Activated CD4-positive, alpha-beta memory T cell treated with anti-CD3 and anti-CD28 coated beads for 36 hours (primary cell): ENCODE measurements at places on chromosomes 1 and 21. TPM values are rescaled to one million over a fixed set of nuclear protein-coding genes. Genes with fewer than 3 reads are reported as not detected.

DNA sequence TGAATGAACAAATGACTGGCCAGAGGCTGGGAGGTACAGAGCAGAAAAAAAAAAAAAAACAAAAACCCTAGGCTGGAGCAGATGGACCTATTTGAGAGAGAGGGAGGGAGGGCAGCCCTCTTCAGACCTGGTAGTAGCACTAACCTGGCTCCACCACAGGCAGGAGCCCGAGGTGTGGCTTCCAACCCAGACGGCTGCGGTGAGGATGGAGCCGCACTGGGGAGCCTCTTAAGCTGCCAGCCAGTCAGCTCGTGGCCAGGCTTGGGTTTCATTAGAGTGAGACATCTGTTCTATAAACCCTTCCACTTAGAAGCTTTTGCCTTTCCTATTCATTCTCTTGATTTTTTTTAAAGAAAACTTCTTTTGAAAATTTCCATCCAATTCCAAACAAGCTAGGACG lies 16.8 kb downstream of the LGR6 start:
- H3K27me3 ChIP-seq = peaks cover 35% of the 10 kb centered on the region
- no peak overlapping the region for H3K27ac ChIP-seq
- DNase-seq = no peak
- H3K4me3 ChIP-seq = no peak overlapping the region
- no peaks in the 10 kb centered on the region for H3K36me3 ChIP-seq
- peaks cover 7% of the 10 kb centered on the region for H3K4me1 ChIP-seq

- H3K27me3 ChIP-seq = no peaks in the 10 kb centered on the region
- no peak overlapping the region for H3K4me3 ChIP-seq
- no peak for DNase-seq
- H3K4me1 ChIP-seq = peaks cover 10% of the 10 kb centered on the region
- peaks cover 7% of the 10 kb centered on the region for H3K36me3 ChIP-seq
Observed at GRCh38 chr1:62433861-62434617, 2.8 kb upstream of the USP1 start.

Gene FABP3
- not detected for total RNA-seq

DNA sequence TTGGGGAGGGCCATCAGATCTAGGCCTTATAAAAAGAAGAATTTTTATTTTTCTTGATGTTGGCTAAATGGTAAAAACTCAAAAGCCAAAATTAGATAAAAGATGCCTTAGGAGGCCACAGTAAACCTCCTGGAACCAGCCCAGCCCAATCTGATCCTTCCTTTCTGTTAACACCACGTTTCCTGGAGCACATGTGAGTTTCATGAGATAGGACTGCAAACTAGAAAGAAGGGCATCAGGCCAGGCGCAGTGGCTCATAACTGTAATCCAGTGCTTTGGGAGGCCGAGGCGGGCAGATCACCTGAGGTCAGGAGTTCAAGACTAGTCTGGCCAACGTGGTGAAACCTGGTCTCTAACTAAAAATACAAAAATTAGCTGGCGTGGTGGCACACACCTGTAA lies 6.7 kb downstream of the HSF2BP start:
- H3K4me1 ChIP-seq = peaks cover 2% of the 10 kb centered on the region
- no peak overlapping the region for H3K4me3 ChIP-seq
- H3K36me3 ChIP-seq = no peaks in the 10 kb centered on the region
- H3K27me3 ChIP-seq = no peaks in the 10 kb centered on the region
- no peak overlapping the region for H3K27ac ChIP-seq

Gene GADD45A
- 39.1 TPM for total RNA-seq

GRCh38 chr1:20530901-20531300 lies 21.5 kb upstream of the FAM43B start:
- H3K27ac ChIP-seq = no peak overlapping the region
- no peaks in the 10 kb centered on the region for H3K4me1 ChIP-seq
- H3K4me3 ChIP-seq = no peak overlapping the region
- no peak for DNase-seq

DNA sequence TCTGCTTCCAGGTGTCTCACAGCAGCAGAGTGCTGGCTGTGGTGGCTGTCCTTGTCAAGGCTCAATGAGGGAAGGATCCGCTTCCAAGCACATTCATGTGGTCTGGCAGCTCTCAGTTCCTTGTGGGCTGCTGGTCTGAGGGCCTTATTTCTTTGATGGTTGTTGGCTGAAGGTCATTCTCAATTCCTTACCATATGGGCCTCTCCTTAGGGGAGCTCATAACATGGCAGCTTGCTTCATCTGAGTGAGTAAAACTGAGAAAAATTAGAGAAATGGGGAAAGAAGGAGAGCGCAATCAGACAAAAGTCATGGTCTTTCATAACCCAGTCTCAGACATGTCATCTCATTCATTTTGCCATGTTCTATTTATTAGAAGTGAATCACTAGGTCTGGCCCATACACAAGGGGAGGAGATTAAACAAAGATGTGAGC lies 81.7 kb upstream of the TSPAN2 start:
- no peaks in the 10 kb centered on the region for H3K36me3 ChIP-seq
- H3K4me1 ChIP-seq = no peaks in the 10 kb centered on the region
- DNase-seq = no peak
- H3K27ac ChIP-seq = no peak overlapping the region
- peaks cover 31% of the 10 kb centered on the region for H3K27me3 ChIP-seq
